ENCODE measurements at places on chromosomes 12 and 14. TPM values are rescaled to one million over a fixed set of nuclear protein-coding genes. Genes with fewer than 3 reads are reported as not detected.
A peak's percentile ranks its signal among the peaks of the same experiment; 100 is the strongest.

- no peak overlapping the region for H3K4me3 ChIP-seq
- H3K27me3 ChIP-seq = no peaks in the 10 kb centered on the region
- peaks cover 30% of the 10 kb centered on the region for H3K4me1 ChIP-seq
- H3K36me3 ChIP-seq = no peaks in the 10 kb centered on the region
- no peak for DNase-seq
- H3K27ac ChIP-seq = no peak overlapping the region
These were observed 80.7 kb downstream of the FOXN3 start for GRCh38 chr14:89336338-89336737.

DNA sequence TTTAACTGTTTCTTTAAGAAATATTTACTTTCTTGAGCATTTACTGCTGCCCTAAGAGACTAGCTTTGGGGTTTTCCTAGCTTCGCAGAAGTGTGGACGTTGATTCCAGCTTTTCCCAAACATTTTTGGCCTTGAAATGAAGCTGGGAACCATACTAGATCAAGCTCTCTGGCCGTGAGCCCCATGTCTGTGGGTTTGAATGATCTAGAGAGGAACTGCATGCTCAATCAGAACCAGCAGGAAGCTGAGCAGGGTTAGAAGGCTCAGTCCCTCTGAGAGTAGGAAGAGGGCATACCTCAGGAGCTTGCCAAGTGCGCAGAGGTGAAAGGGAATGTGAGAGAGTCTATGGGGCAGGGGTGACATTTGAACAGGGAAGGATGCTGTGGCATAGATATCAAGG is 292.1 kb downstream of the CACNA1C start:
- H3K4me3 ChIP-seq = no peak overlapping the region
- peaks cover 27% of the 10 kb centered on the region for H3K4me1 ChIP-seq
- H3K27me3 ChIP-seq = no peaks in the 10 kb centered on the region
- no peak for DNase-seq
- no peak overlapping the region for H3K27ac ChIP-seq

GRCh38 chr14:31944256-31945073 is 132.6 kb upstream of the ARHGAP5 start:
- no peaks in the 10 kb centered on the region for H3K4me1 ChIP-seq
- H3K36me3 ChIP-seq = no peaks in the 10 kb centered on the region
- DNase-seq = no peak
- no peak overlapping the region for H3K27ac ChIP-seq
- no peak overlapping the region for H3K4me3 ChIP-seq
- H3K27me3 ChIP-seq = no peaks in the 10 kb centered on the region

- H3K27me3 ChIP-seq = no peaks in the 10 kb centered on the region
- H3K27ac ChIP-seq = no peak overlapping the region
- no peaks in the 10 kb centered on the region for H3K4me1 ChIP-seq
- no peak for DNase-seq
- H3K4me3 ChIP-seq = no peak overlapping the region
- no peaks in the 10 kb centered on the region for H3K36me3 ChIP-seq
These were observed 128.5 kb downstream of the PIK3C2G start for GRCh38 chr12:18389820-18390219.

DNA sequence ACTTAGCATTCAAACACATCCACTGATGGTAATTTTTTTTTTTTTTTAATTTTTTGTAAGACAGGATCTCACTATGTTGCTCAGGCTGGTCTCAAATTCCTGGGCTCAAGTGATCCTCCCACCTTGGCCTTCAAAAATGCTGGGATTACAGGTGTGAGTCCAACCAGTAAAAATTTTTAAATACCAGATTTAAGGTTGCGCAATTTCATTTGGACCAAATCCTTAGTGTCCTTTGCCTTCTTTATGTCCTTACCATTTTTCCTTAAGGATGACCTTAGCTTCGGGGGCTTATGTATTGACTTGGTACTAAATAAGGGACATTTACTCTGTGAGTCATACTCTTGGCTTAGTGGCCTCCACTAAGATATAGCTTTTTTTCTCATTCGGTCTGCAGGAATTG is 4.1 kb upstream of the PLBD1 start:
- no peak overlapping the region for H3K4me3 ChIP-seq
- H3K27ac ChIP-seq = no peak overlapping the region
- no peaks in the 10 kb centered on the region for H3K36me3 ChIP-seq
- no peaks in the 10 kb centered on the region for H3K27me3 ChIP-seq
- peaks cover 3% of the 10 kb centered on the region for H3K4me1 ChIP-seq

DNA sequence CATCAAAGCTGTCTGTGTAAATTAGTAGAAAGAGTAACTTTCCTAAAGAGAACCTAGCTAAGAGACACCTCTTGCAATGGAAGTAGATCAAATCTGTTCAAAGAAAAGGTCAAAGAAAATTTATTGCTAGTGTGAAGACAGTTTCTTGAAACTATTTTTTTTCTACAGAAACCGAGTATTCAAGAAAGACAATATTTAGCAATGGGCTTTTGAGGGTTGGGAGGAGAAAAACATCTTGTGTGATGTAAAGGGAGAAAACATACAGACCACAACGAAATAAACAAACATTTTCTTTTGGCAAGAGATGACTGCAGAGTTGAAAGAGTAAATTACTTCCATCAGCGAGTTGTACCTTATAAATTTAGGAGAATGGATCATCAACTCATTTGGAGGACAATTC is 24.4 kb downstream of the NKX2-1 start:
- peaks cover 16% of the 10 kb centered on the region for H3K27me3 ChIP-seq
- DNase-seq = no peak
- no peak overlapping the region for H3K27ac ChIP-seq
- H3K4me1 ChIP-seq = no peaks in the 10 kb centered on the region
- H3K4me3 ChIP-seq = no peak overlapping the region

DNA sequence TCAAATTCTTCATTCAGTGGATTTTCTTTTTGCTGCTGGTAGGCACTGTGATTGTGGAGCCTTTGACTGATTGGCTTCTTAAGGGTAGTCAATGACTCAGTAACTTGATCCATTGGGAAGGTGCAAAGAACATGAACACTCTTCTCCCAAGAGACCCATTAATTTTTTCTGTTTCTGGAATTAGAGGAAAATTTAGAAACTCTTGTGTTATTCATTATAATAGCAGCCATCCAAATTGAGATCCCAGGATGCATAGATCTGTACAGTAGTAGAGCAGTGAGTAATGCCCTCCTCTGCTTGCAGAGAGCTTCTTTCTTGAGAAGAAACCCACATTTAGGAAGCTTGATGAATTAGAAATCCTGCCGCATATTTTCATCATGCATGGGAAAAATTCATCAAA is 63.9 kb downstream of the MYRFL start:
- DNase-seq = no peak
- no peak overlapping the region for H3K4me3 ChIP-seq
- H3K36me3 ChIP-seq = no peaks in the 10 kb centered on the region
- no peak overlapping the region for H3K27ac ChIP-seq
- H3K4me1 ChIP-seq = no peaks in the 10 kb centered on the region
- H3K27me3 ChIP-seq = no peaks in the 10 kb centered on the region

- peaks cover 86% of the 10 kb centered on the region for H3K36me3 ChIP-seq
- H3K27me3 ChIP-seq = no peaks in the 10 kb centered on the region
- DNase-seq = no peak
- no peaks in the 10 kb centered on the region for H3K4me1 ChIP-seq
- H3K27ac ChIP-seq = no peak overlapping the region
These were observed 23.3 kb downstream of the ZC2HC1C start for GRCh38 chr14:75092698-75093097.

GRCh38 chr14:82724316-82724715 is 1190.7 kb upstream of the SEL1L start:
- no peak overlapping the region for H3K4me3 ChIP-seq
- no peaks in the 10 kb centered on the region for H3K4me1 ChIP-seq
- no peaks in the 10 kb centered on the region for H3K27me3 ChIP-seq
- no peak for DNase-seq
- H3K27ac ChIP-seq = no peak overlapping the region

GRCh38 chr14:68864361-68864750 is 71.5 kb upstream of the ZFP36L1 start:
- H3K27me3 ChIP-seq = no peaks in the 10 kb centered on the region
- no peak overlapping the region for H3K27ac ChIP-seq
- no peak overlapping the region for H3K4me3 ChIP-seq
- peaks cover 4% of the 10 kb centered on the region for H3K4me1 ChIP-seq
- no peaks in the 10 kb centered on the region for H3K36me3 ChIP-seq
- DNase-seq = peak; percentile 28

DNA sequence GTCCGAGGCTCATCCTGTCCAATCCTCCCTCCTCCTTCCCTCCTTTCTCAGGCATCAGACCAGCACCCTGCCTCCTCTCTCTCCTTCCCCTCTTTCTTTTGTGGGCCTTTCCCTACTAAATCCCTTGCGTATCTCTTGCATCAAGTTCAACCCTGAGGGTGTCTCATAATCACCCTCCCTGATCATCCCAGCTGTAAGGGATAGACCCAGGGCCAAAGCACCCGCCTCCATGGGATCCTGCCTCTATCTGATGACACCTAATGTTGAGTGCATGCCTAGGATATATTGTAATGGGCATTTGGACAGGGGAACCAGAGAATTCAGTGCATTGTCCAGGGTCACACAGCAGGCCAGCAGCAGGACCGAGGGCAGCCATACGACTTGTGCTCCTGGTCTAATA is 84.9 kb downstream of the PHETA1 start:
- no peak overlapping the region for H3K4me3 ChIP-seq
- no peaks in the 10 kb centered on the region for H3K4me1 ChIP-seq
- peaks cover 6% of the 10 kb centered on the region for H3K27me3 ChIP-seq
- DNase-seq = no peak
- H3K27ac ChIP-seq = no peak overlapping the region

- H3K4me1 ChIP-seq = no peaks in the 10 kb centered on the region
- no peaks in the 10 kb centered on the region for H3K36me3 ChIP-seq
- H3K27me3 ChIP-seq = no peaks in the 10 kb centered on the region
- DNase-seq = no peak
- H3K27ac ChIP-seq = no peak overlapping the region
- no peak overlapping the region for H3K4me3 ChIP-seq
These were observed 21.5 kb upstream of the IFNG start for GRCh38 chr12:68180792-68181744.

GRCh38 chr14:33586806-33587205 is 364.1 kb downstream of the EGLN3 start:
- H3K27me3 ChIP-seq = no peaks in the 10 kb centered on the region
- no peak for DNase-seq
- no peaks in the 10 kb centered on the region for H3K4me1 ChIP-seq
- no peaks in the 10 kb centered on the region for H3K36me3 ChIP-seq

GRCh38 chr12:130710733-130711080 is 5.4 kb downstream of the RIMBP2 start:
- no peak overlapping the region for H3K27ac ChIP-seq
- no peak overlapping the region for H3K4me3 ChIP-seq
- H3K4me1 ChIP-seq = peaks cover 3% of the 10 kb centered on the region
- H3K36me3 ChIP-seq = no peaks in the 10 kb centered on the region
- H3K27me3 ChIP-seq = peaks cover 30% of the 10 kb centered on the region
- DNase-seq = no peak

- peak overlapping the region; percentile 53 for H3K27ac ChIP-seq
- no peaks in the 10 kb centered on the region for H3K27me3 ChIP-seq
- DNase-seq = peak; percentile 74
- peaks cover 3% of the 10 kb centered on the region for H3K4me1 ChIP-seq
These were observed 630 bp downstream of the ALDH1L2 start for GRCh38 chr12:105083551-105084105.

- no peak for DNase-seq
- peaks cover 39% of the 10 kb centered on the region for H3K4me1 ChIP-seq
- H3K4me3 ChIP-seq = no peak overlapping the region
- H3K36me3 ChIP-seq = no peaks in the 10 kb centered on the region
- H3K27ac ChIP-seq = no peak overlapping the region
These were observed 136.7 kb downstream of the PAWR start for GRCh38 chr12:79553863-79554574.

The FAM181A gene
- 3.5 TPM for total RNA-seq

The ASIC1 gene
- 0.35 TPM for total RNA-seq

The APOF gene
- not detected for total RNA-seq

The RNASE2 gene
- 4.1 TPM for total RNA-seq

The MFAP5 gene
- total RNA-seq = 2.8 TPM

The BCL2L14 gene
- total RNA-seq = 1.4 TPM

The UBE3B gene
- 39.1 TPM for total RNA-seq

The SP7 gene
- total RNA-seq = not detected

The MUCL1 gene
- total RNA-seq = not detected

The LRFN5 gene
- 1.0 TPM for total RNA-seq
